ENCODE measurements at places on chromosomes 2 and 18.

- no peak for DNase-seq
Measured at GRCh38 chr2:128308889-128309279, 9.8 kb downstream of the HS6ST1 start.

DNA sequence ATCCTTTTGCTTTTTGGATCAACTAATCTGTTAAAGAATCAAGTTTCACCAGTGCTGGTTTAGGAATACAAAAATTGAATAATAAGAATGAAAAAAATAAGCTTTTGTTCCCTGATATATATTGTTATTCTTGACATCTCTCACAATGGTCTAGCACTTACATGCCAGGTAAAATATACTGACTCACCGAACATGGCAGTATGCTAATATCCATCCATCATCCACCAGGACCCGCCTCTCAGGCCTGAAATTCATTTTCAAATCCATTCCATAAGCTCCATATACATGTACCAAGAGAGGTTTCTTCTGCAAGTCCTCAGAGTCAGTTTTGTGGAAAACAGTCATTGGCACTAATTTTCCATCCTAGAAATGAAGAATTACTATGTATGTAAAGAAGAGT lies 32.5 kb downstream of the PREPL start:
- no peak for DNase-seq

DNA sequence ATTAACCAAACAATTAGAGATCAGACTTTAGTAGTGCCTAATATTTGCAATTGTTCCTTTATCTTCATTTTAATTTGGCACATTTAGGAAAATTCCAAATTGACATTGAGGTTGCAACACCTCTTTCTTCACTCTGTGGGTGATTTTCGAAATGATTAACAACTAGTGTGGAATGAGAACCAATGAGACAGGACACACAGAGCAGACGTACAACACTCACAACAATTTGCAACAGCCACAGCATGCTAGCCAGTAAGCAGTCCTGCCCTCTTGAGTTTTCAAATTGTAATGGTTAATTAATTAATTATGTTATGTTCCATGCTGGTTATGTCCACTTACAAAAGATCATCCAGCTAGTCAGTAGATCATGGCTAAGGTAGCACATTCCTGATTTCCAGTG lies 339.3 kb downstream of the LRP1B start:
- no peak for DNase-seq

- DNase-seq = peak; percentile 23
Measured at GRCh38 chr2:204892506-204893255, 347.4 kb downstream of the PARD3B start.

DNA sequence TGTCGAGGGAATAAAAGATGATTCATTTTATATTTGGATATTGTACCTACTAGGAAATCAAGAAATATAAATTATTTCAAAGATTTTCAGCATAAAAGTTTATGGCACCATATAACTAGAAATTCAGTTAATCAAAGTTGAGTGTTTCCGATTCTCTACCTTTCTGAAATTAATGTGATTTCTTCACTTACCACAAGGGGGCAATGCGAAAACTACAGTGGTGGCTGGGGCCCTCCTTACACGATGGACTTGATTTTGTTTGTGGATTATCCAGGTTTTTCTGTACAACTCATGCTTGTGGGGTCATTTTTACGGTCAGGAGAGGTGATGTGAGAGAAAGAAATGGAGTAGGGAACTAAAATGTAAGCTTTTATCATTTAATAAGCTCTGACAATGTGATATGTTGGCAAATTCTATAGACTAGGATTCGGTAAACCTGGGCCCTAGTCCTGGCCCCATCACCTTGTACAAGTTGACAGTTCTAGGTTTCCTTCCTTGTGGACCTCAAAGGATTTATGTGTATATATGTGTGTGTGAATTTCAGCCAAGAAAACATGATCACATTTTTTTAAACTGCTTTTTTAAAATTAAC lies 47.6 kb downstream of the G6PC2 start:
- DNase-seq = peak; percentile 13

DNA sequence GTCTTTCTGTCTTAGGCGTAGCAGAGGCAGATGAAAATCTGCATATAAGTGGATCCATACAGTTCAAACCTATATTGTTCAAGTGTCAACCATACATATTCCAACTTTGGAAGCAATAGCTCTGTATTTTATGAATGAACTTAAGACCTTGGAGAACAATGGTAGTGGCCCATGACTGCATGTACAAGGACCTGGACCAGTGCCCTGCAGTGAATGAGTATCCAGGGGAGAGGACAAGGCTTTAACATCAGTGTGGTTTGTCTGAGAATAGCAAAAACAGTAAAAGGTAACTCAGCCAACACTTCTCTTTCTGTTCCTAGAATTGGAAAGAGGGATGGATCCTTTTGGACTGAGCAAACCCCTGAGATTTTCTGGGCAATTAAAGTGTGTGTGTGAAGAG lies 230.8 kb upstream of the LINC00305 start:
- no peak for DNase-seq

DNA sequence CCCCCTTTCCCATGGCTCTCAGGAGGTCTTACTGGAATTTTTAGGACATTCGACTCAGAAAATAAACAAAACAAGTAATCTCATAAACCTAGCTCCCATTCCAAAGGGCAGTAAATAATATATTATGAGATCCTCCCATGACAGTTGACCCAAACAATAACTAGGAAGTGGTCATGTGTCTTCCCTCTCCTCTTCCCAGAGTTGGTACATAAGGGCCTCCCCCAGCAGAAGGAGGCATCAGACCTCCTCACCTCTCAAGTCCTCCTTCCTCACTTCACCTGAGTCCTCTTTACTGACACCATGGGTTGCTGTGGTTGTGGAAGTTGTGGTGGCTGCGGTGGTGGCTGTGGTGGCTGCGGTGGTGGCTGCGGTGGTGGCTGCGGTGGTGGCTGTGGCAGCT lies at the start of gene SCYGR7:
TSS of gene SCYGR7 (plus strand) at position 301 of the 400 bp plus-strand sequence. CDS start at position 301, 0 bp downstream.
- no peak for DNase-seq

- no peak for DNase-seq
Measured at GRCh38 chr2:108833219-108833618, 46.6 kb downstream of the CCDC138 start.

- no peak for DNase-seq
Measured at GRCh38 chr18:45658756-45659155, 43.5 kb downstream of the SLC14A2 start.

DNA sequence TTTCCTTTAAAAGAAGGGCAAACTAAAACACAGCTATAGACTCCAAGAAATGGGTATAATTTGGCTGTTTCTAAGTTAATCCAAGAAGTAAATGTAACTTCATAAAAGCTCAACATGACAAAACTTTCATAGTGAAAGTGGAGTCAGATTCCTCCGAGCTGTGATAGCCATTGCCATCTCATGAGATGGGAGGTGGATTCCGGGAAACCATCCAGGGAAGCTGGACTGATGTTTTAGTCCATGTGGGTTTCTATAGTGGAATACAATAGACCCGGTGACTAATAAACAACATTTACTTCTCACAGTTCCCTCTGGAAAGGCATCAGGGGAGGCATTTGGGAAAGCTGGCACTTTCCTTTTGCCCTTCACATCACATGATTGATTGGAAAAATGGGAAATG lies 10.0 kb upstream of the LAPTM4A start:
- DNase-seq = no peak

GRCh38 chr18:44507729-44508325 lies 172.9 kb upstream of the SETBP1 start:
- no peak for DNase-seq

DNA sequence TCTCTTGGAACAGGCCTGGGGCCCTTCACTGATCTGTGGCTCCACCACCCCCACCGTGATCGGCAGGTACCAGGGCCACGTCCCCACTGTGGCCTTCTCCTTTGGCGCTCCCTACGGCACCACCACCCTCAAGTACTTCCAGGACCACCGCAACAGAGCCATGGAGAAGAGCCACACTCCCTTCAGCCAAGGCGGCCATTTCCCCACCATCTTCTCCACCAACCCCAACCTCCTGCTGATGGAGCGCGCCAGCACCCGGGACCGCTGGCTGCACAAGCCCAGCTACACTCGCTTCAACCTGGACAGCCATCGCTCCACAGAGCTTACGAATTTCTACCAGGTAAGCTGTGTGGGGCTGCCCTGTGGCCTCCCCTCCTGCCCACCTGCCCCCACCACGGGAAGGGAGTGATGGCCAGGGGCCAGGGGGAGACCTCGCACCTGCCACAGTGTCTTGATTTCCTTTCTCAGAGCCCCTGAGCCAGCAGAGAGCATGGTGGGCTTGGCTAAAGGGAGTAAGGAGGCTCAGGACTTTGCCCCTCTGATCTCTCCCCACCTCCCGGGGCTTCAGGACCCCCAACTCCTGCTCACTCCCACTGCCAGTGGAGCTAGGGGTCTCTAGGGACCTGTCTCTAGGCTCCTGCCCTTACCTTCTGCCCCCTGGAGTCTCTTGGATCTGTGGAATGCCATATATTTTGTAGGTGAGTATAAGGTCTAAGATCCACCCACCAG lies 65.2 kb downstream of the CIB4 start:
- DNase-seq = no peak

DNA sequence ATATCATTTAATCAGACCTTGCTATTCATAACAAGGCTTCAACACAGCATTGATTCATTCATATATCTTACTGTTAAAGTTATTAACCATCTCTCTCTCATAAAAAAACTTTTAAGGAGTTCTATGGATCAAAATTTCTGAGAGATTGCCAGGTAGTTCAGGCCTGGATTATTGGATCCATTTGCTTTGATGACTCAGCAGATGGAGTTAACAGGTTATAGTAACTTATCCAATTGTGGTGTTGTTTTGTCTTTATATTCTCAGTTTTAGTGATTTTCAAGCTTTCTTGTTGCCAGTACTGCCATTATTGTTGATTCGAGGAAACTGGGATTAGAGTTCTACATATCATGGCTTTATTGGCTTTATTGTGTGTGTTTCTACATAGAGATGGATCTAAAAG lies 195.7 kb upstream of the MMADHC start:
- DNase-seq = no peak

Measured in RCC 7860 (cell line).